ENCODE measurements at places on chromosomes 5 and 9.

- no peak for DNase-seq
These were observed 110.9 kb upstream of the LPAR1 start for GRCh38 chr9:111149018-111149759.

- no peak for DNase-seq
These were observed 23.9 kb downstream of the RNF130 start for GRCh38 chr5:180047667-180048066.

DNA sequence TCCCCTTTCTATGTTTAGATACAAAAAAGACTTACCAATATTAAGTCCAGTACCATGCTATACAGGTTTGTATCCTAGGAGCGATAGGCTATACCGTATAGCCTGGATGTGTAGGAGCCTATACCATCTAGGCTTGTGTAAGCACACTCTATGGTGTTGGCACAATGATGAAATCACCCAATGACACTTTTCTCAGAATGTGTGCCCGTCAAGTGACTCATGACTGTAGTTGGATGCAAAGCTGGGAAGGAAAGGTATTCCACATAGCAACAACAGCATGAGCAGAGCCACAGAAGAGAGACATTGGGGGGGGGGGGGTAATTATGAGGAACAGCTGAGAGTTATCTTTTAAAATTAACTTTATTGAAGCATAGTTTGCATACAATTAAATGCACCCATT is 63.2 kb downstream of the TTLL11 start:
- DNase-seq: no peak

DNA sequence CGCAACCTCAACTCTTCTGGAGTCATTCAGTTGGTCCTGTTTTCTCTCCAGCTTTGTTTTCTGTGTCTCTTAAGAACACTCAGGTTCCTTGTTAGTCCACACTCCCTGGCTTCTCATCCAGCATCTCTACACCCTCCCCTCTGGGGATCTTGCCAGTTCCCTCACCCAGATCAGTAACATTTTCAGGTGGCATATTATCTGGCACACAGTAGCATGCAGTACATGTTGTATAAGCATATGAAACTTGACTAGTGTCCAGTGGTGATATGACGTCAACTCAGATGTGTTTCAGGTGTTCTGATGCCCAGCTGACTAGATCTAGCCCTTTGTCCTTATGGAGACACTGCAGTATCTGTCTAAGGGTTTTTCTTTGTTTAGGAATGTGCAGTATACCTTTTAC is 184.3 kb downstream of the ARHGAP26 start:
- DNase-seq: no peak
